Stimulated activated CD4-positive, alpha-beta T cell treated with anti-CD3 and anti-CD28 coated beads, Interleukin-4, amount 100 ng/mL, for 4 hours (primary cell): ENCODE measurements at places on chromosomes 12 and 14.

- DNase-seq: no peak
Observed at GRCh38 chr14:37436519-37436918, 158.5 kb downstream of the FOXA1 start.

DNA sequence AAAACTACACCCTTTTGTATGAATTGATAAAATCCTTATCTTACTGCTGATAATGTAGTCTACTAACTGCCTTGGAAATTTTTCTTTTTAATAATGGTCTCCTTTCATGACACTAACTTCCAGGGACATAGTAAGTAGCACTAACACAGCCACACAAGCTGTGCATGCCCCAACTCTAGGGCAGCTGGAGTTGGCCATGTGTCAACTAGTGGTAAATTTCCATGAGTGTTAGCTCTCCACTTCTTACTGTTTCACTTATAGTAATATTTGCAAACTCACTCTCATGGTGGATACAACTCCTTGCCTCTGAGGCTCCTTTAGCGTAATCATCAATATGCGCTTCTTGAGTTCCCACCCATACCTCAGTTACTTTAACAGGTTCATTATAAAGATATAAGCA lies 38.0 kb downstream of the LGR5 start:
- DNase-seq: no peak

- no peak for DNase-seq
Observed at GRCh38 chr14:93173943-93174395, 10.7 kb downstream of the MOAP1 start.

- no peak for DNase-seq
Observed at GRCh38 chr14:99213101-99213500, 58.9 kb downstream of the BCL11B start.

DNA sequence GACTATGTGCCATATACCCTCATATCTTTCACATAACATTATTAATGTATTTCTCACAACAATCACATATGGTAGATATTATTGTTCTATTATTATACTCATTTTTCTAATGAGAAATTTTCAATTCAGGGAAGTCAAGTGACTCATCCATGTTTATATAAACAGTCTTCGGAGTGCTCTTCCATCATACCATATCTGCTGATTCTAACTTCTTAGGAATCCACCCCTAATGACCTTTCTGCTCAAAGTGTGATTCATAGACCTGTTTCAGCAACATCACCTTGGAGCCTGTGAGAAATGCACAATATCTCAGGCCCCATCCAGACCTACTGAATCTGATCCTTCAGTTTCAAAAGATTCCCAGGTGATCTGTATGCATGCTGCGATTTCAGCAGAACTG lies 39.8 kb upstream of the OVCH1 start:
- no peak for DNase-seq

GRCh38 chr12:95790033-95790916 lies at the start of gene NTN4:
Gene NTN4 (minus strand): TSS chr12:95790764. CDS start chr12:95790309, 455 bp downstream.
- no peak for DNase-seq

DNA sequence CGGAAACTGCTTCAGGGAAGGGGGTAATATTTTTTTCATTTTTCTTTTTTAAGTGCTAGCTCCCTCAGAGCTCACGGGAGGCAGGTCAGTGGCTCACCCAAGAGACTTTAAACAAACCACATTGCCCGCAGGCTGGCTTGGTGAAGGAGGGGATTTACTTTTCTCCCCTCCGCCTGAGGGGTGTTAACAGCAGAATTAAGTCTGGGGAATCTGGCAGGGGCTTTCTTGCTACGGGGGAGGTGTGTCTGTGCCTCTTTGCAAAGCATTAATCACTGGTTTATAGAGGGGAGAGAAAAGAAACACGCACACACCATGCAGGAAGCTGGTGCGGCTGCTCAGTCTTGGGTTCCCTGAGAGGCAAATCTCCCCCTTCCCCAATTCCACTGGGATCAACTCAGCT lies 26.2 kb upstream of the TBX3 start:
- DNase-seq: no peak

DNA sequence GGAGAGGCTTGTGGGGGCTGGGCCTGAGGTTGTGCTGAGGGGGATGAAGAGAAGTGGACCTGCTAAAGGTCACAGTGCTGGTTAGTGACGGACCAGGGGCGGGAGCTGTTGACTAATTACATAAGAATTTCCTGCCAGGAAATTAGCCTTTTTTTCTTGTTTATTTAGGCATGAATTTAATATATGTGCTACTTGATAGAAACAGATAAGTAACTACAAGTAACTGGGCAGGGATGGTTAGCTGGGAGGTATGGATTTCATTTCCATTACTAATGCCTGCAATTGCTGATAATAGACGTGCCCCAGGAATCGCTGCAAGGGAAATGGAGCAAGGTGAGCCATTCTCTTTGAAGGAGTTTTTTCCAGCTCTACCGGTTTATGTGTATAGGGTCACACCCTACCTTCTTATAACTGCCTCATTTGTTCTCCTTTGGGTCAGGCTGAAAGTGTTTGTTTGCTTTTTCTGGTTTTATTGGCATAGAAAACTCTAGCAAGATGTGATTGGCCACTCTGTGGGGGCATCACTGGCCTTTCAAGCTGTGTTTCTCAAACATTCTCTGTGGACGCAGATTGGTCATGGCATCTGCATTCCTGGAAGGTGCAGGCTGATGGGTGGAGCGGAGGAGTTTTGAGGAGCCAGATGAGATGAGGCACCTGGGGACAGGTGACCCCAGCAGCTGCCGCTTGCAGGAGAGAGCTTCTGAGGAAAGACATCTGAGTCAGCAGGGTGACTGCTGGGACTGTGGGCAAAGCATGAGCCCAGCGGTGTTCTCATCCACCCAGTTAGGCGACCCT lies 19.0 kb upstream of the GPRC5A start:
- no peak for DNase-seq

GRCh38 chr14:28783664-28784063 lies 17.1 kb downstream of the FOXG1 start:
- no peak for DNase-seq
